ENCODE measurements at places on chromosomes 16 and 17.
A peak's percentile ranks its signal among the peaks of the same experiment; 100 is the strongest.

- DNase-seq = no peak
Measured at GRCh38 chr16:72264771-72265170, 92.8 kb upstream of the PMFBP1 start.

GRCh38 chr17:75476752-75477489 is 20.5 kb downstream of the TMEM94 start:
- no peak for DNase-seq

DNA sequence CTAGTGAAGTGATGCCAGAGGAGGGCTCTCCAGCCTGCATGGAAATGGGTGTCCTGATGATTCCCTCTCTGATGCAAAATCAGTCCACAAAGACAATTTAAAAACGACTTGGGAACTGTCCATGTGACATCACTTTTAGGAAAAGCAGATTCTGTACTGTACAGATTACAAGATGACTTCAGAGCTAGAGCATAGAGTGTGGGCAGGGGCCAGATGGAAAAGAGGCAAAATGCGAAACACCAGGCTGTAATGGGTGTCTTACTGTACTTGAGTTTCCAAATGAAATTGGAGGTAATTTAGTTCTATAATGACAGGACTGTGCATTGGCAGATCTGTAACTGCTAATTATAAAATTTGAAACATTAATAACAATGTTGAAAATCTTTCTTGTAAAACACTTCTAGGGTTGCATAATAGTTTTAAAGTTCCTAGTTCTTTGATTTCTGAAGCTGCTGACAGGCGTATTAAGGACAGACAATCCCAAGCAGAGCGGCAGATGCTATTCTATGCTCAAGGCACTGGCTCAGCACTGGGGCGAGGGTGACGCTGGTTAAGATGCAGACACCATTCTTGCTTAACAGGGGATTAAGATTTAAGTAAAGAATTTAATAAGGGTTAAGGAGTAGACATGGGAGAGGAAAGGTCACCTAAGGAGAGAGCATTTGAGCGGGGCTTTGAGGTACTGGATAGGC is 29.6 kb downstream of the OGFOD1 start:
- no peak for DNase-seq

- DNase-seq = no peak
Measured at GRCh38 chr17:69809331-69809730, 265.7 kb upstream of the KCNJ16 start.

DNA sequence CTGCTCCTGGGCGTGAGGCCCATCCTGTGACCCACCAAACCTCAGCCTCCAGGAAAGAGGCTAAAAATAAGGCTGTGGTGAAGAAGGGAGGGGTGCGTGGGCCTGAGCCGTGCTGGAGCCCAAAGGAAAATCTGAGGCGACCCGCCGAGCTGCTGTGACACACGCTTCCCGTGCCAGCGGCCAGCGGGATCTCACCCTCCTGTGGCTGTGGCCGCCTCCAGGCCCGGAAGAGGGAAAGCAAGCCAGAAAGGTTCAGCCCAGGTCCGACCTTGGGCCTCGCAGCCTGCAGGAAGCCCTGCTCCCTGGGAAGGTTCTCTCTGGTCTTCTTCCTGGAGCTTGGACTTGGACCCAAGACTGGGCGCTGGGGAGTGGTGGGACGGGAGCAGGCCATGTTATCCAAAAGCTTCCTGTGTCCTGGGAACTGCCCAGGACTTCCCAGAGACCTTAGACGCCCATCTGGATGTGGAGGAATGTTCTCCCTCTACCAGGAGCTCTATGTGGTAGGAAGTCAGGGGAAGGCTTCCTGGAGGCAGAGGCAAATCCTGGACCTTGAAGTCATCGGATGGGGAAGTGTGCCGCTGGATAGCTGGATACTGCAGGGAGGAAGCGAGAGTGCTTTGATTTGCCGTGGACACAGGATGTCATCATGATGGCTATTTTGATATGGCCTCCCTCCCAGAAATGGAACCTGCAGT is 11.4 kb downstream of the SPNS2 start:
- no peak for DNase-seq

DNA sequence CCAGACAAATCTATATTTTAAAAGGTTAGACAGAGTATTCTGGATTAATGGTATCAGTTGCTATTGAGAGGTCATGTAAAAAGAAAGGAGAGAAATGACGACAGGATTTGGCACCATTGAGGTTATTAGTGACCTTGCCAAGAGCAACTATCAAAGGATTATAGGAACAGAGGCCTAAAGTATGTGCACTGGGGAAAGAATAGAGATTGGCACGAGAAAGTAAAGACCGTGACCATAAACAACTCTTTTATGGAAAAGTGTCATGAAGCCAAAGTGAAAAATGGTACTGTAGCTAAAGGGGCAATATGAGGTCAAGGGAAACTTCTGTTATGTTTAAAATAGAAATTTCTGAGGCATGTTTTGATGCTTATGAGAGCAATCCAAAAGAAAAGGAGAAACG is 115.2 kb upstream of the KIF2B start:
- DNase-seq = no peak

GRCh38 chr16:68760671-68761275 is 23.7 kb downstream of the CDH1 start:
- DNase-seq = no peak

DNA sequence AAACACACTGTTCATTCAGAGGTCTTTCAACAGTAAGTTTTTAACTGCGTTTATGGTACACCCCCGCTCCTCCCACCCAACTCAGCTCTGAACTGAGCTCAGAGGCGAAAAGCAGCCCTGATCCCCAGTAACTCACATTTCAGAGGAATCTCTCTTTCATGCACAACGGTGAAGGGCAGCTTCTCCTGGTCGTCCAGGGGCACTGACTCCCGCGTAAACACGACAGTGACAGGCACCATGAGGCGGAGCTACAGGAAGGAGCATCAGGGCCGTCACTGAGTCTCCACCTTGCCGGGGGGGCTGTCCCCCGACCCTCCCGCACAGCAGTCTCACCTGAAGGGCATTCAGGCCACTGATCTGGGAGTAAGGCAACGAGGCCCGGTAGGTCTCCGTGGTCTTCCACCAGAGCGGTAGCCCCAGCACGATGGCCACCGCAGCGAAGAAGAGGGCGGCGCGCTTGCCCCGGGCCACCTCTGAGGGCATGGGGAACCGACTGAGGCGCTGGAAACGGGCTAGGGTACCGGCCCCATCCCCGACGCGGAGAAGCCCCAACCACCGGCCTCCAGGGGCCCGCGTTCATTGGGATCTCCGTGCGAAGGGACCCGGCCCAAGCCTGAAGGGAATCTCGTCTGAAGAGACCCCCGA is 486 bp downstream of the PIGS start:
- no peak for DNase-seq

DNA sequence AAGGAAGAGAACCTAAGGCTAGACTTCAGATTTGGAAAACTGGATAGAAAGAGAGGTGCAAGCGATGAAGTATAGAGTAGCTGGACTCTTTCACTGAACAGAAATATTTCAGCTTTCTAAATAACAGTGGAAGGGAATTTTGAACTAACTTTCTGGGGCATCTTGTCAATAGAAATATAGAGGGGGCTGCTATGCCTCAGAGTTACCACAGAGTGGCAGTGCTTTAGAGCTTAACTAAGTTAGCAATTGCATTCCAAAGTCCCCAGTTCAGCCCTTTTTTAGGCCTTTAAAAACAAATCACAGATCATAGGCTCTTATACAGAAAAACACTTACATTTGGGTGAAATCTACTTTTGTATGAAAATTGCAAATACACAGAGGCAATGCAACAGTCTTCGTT is 154.2 kb upstream of the CDH8 start:
- DNase-seq = no peak

- no peak for DNase-seq
Measured at GRCh38 chr16:50332599-50332998, 36.2 kb downstream of the BRD7 start.

- no peak for DNase-seq
Measured at GRCh38 chr16:51225878-51226277, 74.8 kb upstream of the SALL1 start.

DNA sequence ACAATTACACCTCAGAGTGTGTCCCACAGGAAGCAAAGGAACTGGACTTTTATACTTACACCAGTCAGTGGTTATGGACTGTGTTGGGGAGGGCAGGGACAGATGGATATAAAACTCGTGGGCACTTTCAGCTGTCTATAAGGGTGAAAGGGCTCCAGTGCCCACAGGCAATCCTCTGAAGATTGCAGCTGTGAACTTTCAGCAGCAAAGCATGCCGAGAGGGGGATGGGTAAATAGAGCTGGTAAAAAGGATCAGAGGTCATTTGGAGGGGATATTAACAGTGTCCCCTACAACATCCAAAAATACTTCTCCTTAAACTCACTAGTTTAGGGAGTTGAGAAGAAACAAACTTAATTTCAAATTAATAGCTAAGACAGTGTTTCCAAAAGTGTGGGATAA is 13.3 kb upstream of the RFWD3 start:
- DNase-seq = no peak

- no peak for DNase-seq
Measured at GRCh38 chr17:9233271-9233599, 211.9 kb downstream of the NTN1 start.

DNA sequence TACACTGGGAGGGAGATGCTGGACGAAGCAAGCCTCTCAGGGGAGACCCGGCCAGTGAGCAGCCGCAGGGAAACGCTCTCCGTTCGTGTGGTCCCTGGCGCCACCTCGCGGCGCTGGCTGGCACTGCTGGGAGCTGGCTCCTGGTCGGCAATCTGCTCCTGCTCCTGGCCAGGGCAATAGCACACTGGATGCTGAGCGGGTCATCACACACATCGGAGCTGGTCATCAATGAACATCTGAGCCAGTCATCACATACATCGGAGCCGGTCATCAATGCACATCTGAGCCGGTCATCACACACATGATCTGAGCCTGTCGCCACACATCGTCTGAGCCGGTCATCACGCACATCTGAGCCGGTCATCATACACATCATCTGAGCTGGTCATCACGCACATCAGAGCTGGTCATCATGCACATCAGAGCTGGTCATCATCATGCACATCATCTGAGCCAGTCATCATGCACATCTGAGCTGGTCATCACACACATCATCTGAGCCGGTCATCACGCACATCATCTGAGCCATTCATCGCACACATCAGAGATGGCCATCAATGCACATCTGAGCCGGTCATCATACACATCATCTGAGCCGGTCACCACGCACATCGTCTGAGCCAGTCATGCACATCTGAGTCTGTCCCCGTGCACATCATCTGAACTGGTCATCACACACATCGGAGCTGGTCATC is 217.3 kb downstream of the RBFOX3 start:
- peak; percentile 81 for DNase-seq

DNA sequence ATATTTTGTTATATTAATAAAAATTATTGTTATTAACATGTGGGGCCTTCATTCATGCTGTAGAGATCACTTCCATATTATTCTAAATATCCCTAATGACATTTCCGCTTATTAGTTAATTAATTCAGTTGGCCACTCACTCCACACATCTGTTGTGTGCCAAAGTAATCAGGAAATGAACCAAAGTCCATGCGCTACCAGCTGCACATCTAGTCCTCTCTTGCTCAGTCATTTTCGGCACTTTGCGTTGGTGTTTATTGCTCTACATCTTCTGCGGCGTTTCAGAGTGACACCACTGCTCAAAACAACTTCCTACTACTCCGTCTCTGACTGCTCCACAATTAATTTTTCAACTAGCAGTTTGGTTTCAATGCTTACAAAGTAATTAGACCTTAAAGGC is 101.4 kb upstream of the ZFHX3 start:
- DNase-seq = no peak

DNA sequence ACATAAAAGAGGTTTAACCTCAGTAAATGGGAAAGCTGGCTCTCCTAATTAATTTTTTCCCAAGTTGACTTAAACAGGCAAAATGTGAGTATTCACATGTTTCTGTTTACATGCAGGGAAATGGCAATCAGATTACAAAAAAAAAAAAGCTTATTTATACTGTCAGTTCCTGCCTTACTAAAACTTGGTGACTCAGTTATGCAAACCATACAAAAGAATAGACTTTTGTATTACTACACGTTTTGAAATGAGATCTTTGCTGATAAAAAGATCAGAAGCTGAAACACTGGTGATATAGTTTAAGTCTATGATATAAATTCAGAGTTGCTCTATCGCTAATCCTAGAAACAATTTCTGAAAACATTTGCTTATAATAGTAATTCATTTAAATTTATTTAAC is 9.4 kb upstream of the KCNJ2 start:
- no peak for DNase-seq

DNA sequence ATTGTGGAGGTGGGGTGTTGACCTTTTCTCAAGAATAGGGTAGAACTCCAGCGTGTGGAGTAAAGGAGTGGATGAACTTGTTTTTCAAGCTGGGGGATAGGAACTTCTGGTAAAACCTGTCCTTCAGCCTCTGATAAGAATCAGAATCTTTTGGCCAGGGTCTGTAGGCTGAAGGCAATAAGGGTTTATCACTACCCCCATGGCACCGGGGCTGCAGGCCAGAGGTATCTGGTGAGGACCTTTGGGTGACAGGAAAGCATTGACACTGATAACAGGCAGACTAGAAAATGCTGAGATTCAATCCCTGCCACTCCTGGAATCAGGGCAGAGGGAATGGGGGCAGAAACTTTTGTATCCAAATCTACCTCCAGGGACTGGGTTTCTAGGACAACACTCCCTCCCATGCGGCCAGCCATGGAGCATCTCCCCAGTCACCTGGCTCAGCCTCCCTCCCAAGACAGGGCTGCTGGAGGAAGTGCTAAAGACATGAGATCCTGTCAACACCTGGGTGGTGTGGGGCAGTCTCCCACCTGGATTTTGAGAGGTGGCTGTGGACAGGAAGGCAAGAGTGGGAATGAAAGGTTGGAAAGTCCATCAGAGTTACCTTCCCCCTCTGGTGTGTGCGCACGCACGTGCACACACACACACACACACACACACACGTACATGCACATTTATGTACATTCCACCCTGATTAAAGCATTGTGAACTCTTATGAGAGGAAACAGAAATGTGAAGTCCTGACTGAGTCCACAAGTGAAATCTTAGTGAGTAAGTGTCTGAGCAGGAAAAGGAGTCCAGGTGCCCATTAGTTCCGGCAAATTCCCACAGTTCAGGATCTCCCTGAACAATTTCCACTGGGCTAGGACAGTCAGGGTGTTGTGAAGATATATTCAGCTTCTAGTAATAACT is 53.1 kb upstream of the MARCHF10 start:
- DNase-seq = no peak

- no peak for DNase-seq
Measured at GRCh38 chr16:5442054-5442453, 344.5 kb upstream of the EEF2KMT start.

DNA sequence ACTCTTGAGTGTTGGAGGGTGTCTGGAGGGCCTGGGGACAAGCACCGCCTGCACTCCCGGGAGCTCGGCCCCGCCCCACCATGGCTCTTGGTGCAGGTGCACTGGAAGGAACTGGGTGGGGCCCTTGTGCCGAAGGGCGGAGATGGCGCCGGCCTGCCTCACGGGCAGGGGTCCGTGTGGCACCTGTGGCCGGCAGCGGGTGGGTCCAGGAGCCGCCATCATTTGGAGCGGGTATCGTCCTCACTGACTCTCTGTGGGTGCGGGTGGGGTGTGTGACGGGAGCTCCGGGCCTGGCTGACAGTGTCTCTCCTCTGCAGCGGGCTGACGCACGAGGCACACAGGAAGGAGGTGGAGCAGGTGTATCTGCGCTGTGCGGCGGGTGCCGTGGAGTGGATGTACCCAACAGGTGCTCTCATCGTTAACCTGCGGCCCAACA is 5.2 kb downstream of the METRNL start:
- DNase-seq = no peak
